Colonic mucosa (tissue), 4 donors: ENCODE measurements at places on chromosomes 16 and 17. TPM values are rescaled to one million over a fixed set of nuclear protein-coding genes. Genes with fewer than 3 reads are reported as not detected.

Gene PDIA2
- total RNA-seq = 1.4 TPM

DNA sequence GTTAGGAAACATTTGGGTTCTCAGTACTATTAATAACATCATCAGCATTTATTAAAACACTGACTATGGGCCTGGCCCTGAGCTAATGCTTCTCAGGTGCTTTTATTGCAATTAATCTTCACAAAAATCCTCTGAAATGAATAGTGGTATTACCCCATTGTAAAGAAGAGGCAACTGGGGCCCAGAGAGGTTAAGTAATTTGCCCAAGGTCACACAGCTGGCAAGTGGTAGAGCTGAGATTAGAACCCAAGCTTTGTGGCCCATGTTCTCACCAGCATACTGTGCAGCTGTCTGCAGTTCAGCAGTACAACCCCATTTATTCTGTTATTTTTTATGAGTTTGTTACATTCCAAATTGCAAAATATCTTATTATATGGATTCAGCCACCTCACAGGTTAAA lies 82.3 kb downstream of the TBC1D16 start:
- DNase-seq = no peak

DNA sequence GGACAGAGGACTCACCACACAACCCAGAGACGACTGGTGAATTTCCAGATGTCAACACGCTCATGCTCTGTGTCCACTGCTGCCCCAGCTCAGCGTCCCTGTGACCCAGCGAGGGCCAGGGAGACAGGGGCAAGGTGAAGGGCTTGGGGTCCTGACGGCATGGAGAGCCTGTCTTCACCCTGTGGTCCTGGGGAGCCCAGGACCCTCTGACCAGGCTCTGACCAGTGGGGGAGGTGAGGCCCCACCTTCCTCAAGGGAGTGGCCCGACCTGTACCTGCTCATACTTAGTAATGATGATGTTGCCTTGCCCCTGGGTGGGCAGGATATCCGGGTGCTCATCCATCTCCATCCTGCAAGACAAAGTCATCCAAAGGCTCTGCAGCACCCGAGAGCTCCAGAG lies 39.8 kb downstream of the TNFRSF13B start:
- no peak for DNase-seq

Gene TOB1
- 116 TPM for total RNA-seq

DNA sequence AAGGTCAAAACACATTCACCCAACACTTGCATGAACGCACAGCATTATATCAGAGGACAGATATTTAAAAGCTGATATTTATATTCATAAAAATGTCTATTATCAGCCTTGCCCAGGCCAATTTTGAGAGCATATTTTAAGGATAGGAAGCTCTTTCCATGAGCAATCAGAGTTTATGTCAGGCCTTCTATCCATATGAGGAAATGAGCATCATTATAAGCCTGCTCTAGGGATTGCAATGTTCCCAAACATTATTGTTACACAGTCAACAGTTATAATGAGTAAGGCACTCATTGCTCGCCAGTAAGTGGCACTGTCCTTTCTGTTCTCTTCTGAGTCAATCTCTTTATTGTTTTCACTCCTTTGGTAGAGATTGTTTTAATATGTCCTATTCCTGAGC lies 37.7 kb upstream of the DYNLRB2 start:
- DNase-seq = no peak

DNA sequence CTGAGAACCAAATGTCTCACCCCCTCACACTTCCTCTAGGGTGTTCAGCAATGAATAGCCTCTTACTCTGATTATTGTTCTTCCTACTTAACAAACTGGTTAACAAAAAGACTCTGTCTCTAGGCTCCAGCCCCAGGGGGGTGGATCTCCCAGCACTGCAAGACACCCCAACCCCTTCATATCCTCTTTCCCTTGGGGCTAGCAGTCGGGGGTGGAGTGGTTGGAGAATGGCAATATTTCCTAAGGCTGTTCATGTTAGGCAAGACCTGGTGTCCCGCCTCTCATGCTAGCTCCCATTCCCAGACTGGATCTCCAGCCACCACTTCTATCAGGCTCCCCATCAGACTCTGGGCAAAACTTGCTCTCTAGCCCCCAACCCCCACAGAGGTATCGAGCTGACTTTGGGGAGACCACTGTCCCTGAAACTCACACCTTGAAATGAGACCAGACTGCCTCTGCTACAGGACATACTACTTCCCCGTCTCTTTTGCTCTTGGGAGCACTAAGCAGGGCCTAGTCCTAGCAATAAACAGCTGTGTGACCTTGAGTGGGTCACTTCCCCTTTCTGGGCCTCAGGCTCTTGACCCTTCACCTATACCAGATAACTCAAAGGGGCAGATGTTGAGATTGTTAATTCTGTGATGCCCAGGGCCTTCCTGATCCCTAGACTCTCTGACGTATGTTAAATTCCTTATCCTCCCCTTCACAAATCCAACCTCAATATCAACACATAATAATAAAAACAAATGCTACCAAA lies 2.4 kb downstream of the SLC25A35 start:
- DNase-seq = no peak

- no peak for DNase-seq
Observed at GRCh38 chr17:47665655-47666054, 15.9 kb downstream of the KPNB1 start.

DNA sequence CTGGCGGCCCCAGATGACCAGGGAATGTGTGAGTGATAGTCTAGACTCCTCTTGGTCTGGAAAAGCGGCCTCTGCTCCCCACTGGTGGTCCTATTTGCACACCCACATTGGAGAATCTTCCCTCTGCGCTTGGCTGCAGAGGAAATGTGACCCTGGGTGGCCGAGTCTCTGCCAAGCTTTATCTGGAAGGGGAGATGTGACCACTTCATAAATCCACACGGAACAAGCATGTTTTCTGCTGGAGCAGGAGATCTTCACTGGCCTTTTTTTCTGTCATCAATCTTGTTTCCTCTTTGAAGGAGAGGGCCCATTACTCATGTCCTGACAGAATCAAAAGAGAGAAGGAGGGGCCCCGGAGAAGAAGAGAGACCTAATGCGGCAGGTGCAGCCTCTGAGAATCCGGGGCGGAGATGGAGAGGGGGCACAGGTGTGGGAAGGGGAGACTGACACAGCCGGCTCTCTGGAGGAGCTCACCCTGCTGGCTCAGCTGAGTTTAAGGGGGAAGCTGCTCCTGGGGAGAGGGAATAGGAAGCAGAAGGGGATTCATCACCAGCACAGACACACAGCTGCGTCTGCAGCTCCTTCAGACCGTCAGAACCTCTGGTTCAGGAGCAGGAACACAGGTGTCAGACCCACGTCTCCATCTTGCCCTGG lies 116.3 kb downstream of the SOX9 start:
- no peak for DNase-seq

Gene FBXW10B
- total RNA-seq = 0.42 TPM

GRCh38 chr16:72722552-72722951 lies 325.4 kb downstream of the ZFHX3 start:
- no peak for DNase-seq

Gene CCDC137
- total RNA-seq = 13.7 TPM

Gene OTOP3
- total RNA-seq = not detected

DNA sequence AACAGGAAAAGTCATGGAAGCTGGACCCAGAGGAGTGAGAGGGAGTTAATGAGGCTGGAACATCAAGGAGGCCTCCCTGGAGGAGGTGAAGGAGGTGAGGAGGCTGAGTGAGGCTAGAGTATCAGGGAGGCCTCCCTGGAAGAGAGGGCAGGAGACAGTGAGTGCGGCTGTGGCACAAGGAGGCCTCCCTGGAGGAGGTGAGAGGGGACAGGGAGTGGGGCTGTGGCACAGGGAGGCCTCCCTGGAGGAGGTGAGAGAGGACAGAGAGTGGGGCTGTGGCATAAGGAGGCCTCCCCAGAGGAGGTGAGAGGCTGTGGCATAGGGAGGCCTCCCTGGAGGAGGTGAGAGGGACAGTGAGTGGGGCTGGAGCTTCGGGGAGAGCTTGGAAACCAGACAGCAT lies 5.5 kb downstream of the CAMKK1 start:
- no peak for DNase-seq

Gene LIG3
- 42.9 TPM for total RNA-seq

DNA sequence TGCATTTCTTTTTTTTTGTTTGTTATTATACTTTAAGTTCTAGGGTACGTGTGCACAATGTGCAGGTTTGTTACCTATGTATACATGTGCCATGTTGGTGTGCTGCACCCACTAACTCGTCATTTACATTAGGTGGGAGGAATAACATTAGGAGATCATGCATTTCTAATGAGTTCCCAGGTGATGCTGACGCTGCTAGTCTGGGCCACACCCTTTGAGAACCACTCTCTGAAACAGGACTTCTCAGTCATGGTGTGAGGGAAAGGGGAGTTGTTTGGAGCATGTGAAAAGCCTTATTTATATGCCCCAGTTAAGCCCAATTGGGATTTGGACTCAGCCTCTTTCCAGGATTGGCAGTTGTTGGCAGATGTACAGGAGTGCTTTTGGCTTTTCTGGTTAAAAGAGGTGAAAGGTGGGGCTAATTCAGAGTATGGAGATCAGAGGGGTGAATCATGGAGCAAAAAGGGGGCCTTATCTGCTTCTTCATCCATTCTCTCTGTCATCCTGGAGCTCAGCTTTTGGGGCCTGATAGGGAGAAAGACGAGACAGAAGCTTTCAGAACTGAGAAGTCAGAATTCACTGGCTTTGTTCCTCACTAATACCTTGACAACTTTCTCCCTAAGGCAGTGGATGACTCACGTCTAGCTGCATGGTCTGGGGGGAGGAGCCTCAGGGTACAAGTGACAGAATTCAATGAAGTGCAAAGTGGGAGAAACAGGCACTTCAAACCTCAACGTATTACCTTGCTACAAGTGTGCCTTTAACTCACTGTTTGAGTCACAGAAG lies 180.0 kb upstream of the CACNG3 start:
- no peak for DNase-seq

DNA sequence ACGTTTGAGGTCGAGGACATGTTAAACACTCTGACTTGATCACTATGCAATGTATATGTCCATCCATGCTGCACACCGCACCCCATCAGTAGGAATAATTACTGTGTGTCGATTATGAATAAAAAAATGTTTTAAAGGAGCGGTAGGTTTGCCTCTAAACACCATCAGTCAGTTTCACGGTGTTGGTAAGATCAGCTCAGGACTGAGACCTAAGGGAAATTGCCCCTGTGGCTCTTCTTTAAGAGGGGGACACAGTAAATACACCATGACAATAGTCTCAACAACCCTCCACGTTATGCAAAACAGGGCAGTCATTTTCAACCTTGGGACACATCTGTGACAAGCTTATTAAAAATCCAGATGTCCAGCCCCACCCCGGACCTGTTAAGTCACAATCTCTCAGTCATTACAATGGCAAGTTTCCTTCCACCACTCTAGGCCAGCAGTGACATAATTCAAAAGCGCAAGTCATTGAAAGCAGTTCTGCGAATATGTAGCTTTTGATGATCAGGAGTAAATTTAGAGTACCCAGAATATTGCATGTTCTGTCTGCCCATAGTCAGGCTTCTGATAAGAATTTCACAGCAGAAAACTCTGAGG lies 1.2 kb downstream of the ATMIN start:
- DNase-seq = peak; percentile 19

Gene HSD17B1
- total RNA-seq = 1.7 TPM

Gene CX3CL1
- 1.8 TPM for total RNA-seq

DNA sequence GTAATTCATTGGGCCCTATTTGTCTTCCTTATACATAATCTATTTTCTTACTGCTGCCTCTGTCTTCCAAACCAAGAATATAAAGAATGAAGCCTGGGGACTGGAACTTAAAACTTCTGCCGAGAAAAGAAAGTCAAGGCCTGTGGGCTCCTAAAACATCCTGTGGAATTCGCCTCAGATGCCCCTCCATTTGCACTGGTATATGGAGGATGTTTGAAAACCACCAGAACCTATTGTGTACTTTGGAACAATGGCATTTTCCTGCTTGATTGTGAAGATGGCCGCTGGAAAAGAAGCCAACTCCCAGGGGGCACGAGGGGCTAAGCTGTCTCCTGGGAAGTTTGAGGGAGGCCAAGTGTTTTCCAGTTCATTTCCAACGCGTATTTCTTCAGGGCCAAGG lies 122.4 kb downstream of the WWOX start:
- DNase-seq = no peak

DNA sequence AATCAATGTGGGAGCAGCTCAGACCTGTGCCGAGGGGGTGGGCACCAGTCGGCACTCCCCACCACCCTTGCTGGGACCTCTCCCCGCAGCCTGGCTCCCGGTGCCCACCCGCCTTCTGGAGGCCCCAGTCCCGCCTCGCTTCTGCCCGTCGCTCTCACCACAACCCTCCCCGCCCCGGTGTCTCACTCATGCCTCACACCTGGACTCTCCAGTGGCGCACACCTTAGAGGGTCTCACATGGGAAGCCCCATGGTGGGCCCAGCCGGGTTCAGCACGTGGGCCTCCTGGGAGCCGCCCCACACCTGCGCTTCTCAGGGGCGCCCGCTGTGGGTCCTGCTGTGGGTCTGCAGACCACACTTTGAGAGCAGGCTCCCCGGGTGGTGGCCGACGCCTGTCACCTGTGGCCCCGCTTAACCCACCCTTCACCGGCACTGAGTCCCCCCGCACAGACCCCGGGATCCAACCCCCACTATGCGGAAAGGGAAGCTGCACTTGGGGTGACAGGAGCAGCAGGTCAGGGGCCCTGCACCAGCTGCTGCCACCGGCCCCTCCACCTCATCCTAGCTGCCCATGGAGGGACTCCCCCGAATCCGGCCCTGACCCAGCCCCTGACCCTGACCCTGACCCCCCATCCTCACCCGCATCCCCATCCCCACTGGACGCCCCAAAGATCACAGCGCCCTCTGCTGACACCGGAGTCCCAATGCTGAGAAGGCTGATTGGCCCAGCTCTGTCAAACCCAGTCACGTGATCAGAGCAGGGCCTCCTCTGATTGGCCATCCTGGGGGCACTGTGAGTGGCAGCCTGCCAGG lies 27.4 kb upstream of the SLC38A10 start:
- no peak for DNase-seq

DNA sequence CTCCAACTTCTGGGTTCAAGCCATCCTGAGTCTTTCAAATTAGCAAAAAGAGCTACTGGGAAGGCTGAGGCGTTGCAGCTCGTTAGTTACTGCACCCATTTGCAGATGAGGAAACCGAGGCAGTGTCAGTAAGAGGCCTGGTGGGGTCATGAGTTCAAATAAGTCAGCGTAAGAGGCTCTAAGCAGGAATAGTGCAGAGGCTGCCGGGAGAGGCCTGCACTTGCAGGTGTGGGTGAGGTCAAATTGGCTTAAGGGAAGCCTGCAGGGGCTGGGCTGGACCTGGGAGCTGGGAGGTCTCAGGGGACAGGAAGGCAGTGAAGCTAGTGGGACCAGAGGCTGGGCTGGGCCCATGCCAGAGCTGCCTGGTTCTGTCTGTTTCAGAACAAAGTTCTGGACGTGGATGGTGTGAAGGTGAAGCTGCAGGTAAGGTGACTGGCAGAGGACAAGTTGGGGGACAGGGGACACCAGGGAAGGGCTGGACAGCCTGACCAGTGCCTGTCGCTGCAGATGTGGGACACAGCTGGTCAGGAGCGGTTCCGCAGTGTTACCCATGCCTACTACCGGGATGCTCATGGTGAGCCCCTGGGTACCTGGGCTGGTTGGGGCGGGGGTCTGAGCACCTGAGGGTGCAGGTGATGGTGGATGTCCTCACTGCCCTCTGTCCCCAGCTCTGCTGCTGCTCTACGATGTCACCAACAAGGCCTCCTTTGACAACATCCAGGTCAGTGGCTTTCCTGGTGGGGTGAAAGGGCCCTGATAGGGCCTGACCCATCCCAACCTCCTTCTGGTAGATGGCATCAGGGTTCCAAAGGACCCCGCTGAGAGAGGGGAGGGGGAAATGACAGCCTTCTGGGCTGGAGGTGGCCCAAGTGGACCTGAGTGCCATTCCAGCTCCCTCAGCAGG lies 3.0 kb downstream of the RAB26 start:
- DNase-seq = no peak

- DNase-seq = no peak
Observed at GRCh38 chr16:86806838-86807351, 228.5 kb downstream of the FOXL1 start.

- no peak for DNase-seq
Observed at GRCh38 chr16:58509256-58510096, 5.8 kb upstream of the SETD6 start.

Gene GCGR
- not detected for total RNA-seq
